NCI-H774 (cell line): ENCODE measurements at places on chromosomes 1 and 21.
A peak's percentile ranks its signal among the peaks of the same experiment; 100 is the strongest.

- DNase-seq = peak; percentile 34
Measured at GRCh38 chr1:211135342-211135950, 1.5 kb upstream of the KCNH1 start.

GRCh38 chr1:240515505-240515904 lies 96.5 kb downstream of the GREM2 start:
- no peak for DNase-seq

- no peak for DNase-seq
Measured at GRCh38 chr21:38916214-38916964, 110.7 kb downstream of the ETS2 start.

DNA sequence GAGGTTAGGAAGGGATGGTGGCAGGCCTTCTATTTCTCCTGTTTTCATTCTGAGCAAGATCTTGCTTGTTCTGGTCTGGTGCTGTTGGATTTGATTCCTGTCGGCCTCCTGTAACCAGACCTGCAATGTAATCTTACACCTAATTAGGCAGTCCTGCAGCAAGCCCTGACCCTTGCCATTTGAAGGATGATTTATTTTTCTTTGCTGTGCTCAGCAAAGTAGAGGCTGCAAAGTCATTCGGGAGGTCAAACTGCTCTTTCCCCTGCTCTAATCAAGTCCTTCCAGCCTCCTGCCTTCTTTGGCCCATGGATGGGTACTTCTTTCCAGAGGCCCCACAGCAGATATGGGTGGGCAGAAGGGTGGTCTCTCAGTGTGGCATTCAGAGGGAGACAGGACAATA lies 417.7 kb upstream of the USP24 start:
- DNase-seq = no peak

- no peak for DNase-seq
Measured at GRCh38 chr1:47643306-47644211, 205.7 kb downstream of the FOXD2 start.

DNA sequence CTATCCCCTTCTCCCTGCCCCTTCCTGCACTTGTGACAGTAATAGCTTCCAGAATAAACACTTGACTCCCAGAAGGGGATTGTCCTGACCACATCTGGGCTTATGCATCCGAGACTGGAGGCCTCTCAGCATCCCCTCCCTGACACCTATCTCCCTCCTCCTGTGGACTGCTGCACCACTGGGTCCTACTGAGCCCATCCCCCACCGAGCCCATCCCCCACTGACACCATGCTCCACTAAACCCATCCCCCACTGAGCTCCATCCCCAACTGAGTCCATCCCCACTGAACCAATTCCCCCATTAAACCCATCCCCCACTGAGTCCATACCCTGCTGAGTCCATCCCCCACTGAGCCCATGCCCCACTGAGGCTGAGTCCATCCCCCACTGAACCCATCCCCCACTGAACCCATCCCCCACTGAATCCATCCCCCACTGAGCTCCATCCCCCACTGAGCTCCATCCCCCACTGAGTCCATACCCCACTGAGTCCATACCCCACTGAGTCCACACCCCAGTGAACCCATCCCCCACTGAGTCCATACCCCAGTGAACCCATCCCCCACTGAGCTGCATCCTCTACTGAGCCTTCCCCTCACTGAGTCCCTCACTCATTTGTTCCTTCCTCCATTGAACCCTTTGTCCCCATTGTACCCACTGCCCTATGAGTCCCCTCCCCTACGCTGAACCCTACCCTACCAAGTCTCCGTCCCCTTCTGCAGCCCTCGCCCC lies 5.6 kb downstream of the PDZK1IP1 start:
- DNase-seq = no peak

- DNase-seq = peak; percentile 4
Measured at GRCh38 chr1:1004780-1005697, 5.1 kb upstream of the HES4 start.

DNA sequence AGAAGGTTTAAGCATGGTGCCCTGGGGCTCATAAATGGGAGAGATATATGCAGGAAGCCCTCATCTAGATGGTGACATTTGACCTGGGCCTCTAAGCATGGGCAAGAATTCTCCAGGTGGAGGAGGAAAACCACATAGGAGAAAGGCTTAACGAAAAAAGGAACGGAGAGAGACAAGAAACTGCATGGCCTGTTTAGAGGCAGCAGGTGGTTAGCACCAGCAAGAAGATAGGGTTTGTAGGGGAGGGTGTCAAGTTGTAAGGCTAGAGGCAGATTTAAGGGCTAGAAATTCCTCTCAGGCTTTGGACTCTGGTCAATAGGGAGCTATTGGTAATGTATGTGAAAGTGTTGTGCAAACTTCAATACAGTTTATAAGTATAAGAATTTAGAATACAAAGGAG lies 8.2 kb upstream of the MAPKAPK2 start:
- DNase-seq = no peak

- DNase-seq = no peak
Measured at GRCh38 chr1:234286206-234286605, 87.0 kb upstream of the COA6 start.

- DNase-seq = no peak
Measured at GRCh38 chr1:93302078-93302477, 43.6 kb upstream of the DR1 start.
